ENCODE measurements at places on chromosomes 11 and 22. TPM values are rescaled to one million over a fixed set of nuclear protein-coding genes. Genes with fewer than 3 reads are reported as not detected.

The ZBED5 gene
- 67.7 TPM for total RNA-seq

- no peak for DNase-seq
These were observed 357.2 kb downstream of the OPCML start for GRCh38 chr11:133175103-133175502.

The KIF18A gene
- total RNA-seq, result 4.9 TPM

The TMEM45B gene
- total RNA-seq, result 0.41 TPM

- no peak for DNase-seq
These were observed 31.8 kb upstream of the FCHSD2 start for GRCh38 chr11:73173755-73174494.

DNA sequence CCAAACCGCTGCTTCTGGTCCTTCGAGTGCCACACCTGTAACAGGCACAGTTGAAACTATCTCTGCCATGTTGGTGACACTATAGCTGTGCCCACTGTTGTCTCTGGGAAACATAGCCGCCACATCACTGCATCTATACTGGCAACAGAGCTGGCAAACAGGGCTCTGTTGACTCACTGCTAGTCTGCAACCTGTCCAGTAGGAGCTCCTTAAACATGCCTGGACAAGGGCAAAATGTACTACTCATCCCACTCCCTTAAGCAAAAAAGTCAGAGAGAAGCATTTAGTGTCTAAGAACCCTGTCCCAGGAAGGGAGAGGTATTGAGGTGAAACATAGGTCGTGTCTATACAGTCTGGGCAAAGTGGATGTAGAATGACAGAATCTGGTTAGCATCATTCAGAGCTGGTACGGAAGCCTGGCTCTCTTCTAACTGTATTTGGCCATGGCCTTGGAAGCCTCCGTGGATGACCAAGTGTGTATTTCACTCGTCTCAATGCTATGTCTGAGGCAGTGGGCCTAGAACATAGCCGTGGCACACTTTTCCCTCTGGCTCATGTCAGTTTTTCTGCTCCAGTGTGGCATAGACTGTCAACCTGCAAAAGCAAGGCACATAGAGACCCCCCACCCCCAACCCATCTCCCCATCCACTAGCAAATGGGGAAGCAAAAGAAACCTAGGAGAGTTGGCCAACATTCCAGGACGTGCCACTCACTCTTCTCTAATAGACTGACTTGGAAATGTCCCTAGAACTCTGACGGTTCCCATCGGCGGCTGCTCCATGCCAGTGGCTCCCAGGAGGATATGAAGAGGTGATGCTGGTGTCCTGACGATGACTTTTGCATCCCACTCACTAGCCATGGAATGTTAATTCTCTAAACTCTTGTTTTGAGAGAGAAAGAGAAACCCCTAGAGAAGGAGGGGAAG lies 21.4 kb upstream of the PISD start:
- no peak for DNase-seq

The C11orf86 gene
- total RNA-seq, result not detected

The PIWIL4 gene
- 7.7 TPM for total RNA-seq

GRCh38 chr11:114228435-114229411 lies 67.5 kb upstream of the NNMT start:
- DNase-seq, result no peak

DNA sequence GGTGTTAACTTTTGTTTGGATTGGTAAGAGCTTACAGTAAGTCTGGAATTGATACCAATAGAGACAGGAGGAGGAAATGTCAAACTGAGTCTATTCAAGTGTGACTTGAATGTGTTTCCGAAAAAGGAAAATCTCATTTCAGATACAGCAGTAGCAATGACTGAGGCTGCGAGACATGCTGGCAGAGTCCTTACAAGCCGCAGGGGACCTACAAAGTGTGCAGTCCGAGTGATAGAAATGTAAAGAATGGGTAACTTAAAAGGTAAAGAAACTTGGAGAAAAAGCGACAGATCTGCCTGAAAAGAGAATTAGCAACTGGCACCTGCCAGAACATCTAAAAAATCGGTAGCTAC lies 444 bp downstream of the CWF19L2 start:
- peak; percentile 0 for DNase-seq

GRCh38 chr11:66328031-66328301 lies 8.3 kb downstream of the RIN1 start:
- DNase-seq, result no peak

GRCh38 chr11:68818181-68818580 lies 23.5 kb downstream of the CPT1A start:
- no peak for DNase-seq

- DNase-seq, result no peak
These were observed 171.5 kb downstream of the MN1 start for GRCh38 chr22:27629908-27630673.

The CDCA5 gene
- total RNA-seq, result 1.6 TPM

The MMP27 gene
- total RNA-seq, result not detected

The SCT gene
- total RNA-seq, result not detected

The KRTAP5-1 gene
- not detected for total RNA-seq

The PPFIBP2 gene
- total RNA-seq, result 11.4 TPM

DNA sequence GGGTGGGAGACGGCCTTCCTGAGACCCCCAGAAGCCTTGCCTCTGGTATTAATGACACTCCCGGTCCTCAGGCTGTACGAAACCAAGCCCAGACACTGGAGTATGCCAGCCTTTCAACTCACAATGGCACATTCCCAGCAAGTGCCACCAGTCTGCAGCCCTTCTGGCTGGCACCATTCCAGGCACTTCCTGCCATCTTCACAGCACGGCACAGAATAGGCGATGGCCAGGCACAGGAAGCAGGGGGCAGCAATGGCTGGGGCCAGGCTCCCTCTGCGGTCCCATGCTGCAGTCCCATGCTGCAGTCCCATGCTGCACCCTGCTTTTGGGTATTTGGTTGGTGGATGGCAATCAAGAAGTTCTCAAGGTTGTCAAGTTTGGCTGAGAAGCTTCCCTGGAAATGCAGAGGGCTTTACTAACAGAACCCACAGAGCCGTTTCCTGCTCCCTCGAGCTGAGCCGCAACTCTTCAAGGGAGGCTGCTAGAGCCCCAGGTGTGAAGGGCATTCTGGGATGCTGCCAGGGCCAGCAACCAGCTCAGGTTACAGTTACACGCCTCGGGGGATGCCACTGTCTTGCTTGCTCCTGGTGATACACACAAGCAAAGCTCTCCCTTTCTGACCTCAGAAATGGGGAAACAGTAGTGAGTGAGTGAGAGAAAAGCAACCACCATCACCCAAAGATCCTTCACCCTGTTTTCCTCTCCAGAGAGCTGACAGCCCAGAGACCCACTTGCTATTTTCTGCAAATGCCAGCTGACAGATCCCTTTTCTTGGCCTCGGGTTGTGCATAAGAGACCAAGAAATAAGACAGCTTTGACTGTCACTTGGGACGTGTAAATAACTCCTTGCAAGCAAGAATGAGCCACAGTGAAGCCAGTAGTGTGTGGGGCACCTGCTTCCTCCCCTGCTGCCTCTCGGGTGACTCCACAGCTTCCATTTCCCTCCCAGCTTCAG lies 23.9 kb downstream of the LRFN4 start:
- no peak for DNase-seq

The EXPH5 gene
- total RNA-seq, result under 0.01 TPM

GRCh38 chr22:27467711-27468110 lies 333.8 kb downstream of the MN1 start:
- no peak for DNase-seq

DNA sequence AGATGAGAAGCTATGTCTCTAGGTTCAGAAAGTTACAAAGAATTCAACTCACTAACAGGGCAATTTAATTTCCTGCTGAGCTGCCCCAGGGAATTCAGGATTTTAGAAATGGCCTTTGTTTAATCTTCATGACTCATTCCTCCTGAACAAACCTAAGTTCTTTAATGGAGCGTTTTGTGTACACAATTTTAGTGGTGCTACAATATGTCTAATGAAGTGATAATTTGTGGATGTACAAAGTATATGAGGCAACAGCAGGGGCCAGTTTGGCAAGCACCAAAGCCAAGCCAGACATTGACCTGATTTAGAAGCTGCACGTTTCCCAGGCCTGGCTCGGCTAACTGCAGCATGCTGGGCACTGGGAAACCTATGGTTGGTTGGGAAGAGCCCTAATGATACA lies 34.4 kb upstream of the HEPHL1 start:
- no peak for DNase-seq

- DNase-seq, result peak; percentile 57
These were observed at the start of gene KDELR3 for GRCh38 chr22:38467904-38468442. TSS of gene KDELR3 (plus strand) at chr22:38468096. CDS start at chr22:38468234, 138 bp downstream.

- DNase-seq, result no peak
These were observed 67.0 kb downstream of the WNT11 start for GRCh38 chr11:76139314-76139713.

The CLMP gene
- total RNA-seq, result 50.5 TPM

DNA sequence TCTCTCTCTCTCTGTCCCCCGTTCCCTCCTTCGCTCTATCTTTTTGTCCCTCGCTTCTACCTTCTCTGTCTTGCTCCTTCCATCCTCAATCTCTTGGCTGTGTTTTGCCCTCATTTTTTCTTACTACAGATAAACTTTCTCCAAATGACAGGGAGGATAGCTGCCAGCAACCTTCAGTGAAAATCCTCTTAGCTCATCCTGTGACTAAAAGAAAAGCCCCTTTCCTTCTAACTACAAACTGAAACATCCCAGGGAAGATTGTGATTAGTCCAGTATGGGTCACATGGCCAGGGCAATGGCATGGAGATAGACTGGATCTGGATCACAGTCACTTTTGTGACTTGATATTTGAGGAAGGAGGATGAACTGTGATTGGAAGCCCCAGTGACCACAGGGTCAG lies 10.4 kb downstream of the SPON1 start:
- DNase-seq, result no peak

- DNase-seq, result no peak
These were observed 205.6 kb downstream of the ADAMTS15 start for GRCh38 chr11:130653838-130654636.

The TPH1 gene
- 0.41 TPM for total RNA-seq

DNA sequence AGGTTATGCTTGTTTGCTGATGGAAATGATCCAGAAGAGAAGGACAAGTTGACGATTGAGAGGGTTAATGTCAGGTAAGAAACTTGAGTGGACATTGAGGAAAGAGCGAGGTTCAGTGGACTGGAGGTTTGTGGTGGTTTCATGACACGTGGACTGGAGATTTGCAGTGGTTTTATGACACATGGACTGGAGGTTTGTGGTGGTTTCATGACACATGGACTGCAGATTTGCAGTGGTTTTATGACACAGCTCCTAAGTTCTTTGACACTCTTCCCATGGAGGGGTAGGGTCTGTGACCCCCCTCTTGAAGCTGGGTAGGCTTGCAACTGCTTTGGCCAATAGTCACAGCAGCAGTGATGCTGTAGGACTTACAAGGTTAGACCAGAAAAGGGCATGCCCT lies 5.4 kb upstream of the MAPK8IP2 start:
- DNase-seq, result no peak

DNA sequence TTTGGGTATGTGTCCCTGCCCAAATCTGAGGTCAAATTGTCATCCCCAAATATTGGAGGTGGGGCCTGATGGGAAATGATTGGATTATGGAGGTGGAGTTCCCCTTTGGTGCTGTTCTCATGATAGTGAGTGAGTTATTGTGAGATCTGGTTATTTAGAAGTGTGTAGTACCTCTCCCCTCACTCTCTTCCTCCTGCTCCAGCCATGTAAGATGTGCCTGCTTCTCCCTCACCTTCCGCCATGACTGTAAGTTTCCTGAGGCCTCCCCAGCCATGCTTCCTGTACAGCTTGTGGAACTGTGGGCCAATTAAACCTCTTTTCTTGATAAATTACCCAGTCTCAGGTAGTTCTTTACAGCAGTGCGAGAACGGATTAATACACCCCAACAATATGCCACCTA lies 9.0 kb downstream of the GAB2 start:
- no peak for DNase-seq

DNA sequence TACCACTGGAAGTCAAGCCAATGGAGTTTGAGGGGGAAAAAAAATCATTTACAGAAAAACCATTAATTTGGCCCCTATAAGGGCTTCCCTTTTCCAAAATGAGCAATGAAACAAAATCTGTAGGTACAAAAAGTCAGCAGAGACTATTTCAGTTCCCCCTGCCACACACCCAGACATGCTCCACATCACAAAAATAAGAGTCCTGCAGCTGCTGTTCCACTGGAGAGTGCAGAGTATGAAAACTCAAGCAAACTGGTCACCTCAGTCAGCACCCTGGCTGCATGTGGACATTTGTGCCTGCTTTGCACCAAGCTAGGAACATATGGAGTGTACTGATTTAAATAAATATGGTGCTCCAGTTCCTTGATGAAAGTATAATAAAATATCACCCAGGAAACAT lies 15.1 kb downstream of the POU2AF1 start:
- no peak for DNase-seq

DNA sequence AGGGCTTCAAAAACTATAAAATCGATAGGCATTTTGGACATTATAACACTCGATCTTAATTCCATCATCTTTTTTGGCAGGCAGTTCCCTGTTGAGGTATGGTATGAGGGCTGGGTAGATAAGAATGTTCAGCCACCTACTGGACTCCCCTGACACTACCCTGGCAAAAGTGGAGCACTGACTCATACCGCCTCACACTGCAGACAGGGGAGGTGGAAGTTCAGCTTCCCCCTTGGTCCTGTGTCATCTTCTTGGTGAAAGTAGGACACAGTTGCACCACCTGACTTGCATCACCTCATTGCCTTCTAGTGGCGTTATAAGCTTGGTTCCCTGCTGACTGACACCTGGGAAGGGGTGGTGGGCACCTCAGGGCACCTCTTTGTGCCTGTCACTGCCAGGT lies 30.4 kb downstream of the PAAF1 start:
- DNase-seq, result no peak

All from frontal cortex (tissue), 4 donors.